ENCODE measurements at places on chromosomes 1 and 21. TPM values are rescaled to one million over a fixed set of nuclear protein-coding genes. Genes with fewer than 3 reads are reported as not detected.

Gene SYT14
- not detected for total RNA-seq

DNA sequence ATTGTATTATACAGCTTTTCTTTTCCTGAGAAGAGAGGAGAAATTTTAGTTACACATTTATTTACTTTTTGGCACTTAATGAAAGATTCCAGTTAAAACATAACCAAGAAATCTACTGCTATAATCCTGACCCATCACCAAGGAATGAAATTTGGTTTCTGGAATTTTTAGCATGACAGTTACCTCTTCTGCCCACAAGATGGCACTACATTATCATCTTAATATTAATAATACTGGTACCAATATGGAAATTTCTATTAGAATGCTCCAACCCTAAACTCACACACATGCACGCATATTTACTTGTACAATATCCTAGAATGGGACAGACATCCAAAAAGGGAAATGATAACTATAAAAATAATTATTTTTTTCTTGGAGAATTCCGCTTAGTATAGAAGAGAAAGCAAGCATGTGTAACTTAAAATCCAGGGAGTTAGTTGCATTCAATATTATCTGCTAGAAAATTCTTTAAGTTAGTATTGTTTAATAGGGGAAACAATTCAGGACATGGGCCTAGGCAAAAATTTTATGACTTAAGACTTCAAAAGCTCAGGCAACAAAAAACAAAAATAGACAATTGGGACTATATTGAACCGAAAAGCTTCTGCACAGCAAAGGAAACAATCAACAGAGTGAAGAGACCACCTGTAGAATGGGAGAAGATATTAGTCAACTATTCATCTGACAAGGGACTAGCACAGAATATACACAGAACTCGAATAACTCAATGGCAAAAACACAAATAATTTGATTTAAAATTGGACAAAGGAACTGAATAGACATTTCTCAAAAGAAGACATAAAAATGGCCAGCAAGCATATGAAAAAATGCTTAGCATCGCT lies 37.4 kb downstream of the MAP3K21 start:
- DNase-seq: no peak
- H3K27me3 ChIP-seq: no peaks in the 10 kb centered on the region
- no peak overlapping the region for H3K4me3 ChIP-seq

DNA sequence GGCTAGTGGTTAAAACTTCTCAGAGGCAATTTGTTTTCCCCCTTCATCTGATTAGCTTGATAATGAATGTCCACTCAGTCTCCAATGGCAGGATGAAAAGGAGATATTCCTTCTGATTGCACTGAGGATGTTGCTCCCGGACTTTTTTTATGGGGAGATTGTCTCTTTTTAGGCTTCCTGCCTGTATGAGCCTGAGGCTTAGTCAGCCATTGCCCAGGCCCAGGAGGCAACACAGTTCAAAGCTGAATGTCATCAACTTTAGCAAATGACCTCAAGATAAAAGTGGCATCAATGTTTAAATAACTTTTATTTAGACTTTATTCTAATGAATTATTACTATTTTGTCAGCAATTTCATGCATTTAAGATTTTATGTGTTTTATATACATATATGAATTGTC lies 162.9 kb upstream of the PTBP2 start:
- H3K4me1 ChIP-seq: no peaks in the 10 kb centered on the region
- no peak overlapping the region for H3K27ac ChIP-seq
- no peak overlapping the region for H3K4me3 ChIP-seq

GRCh38 chr21:29496337-29496736 lies 197.6 kb downstream of the BACH1 start:
- DNase-seq: no peak
- H3K4me1 ChIP-seq: no peaks in the 10 kb centered on the region
- no peak overlapping the region for H3K4me3 ChIP-seq
- no peak overlapping the region for H3K27ac ChIP-seq
- no peaks in the 10 kb centered on the region for H3K36me3 ChIP-seq
- H3K27me3 ChIP-seq: no peaks in the 10 kb centered on the region

DNA sequence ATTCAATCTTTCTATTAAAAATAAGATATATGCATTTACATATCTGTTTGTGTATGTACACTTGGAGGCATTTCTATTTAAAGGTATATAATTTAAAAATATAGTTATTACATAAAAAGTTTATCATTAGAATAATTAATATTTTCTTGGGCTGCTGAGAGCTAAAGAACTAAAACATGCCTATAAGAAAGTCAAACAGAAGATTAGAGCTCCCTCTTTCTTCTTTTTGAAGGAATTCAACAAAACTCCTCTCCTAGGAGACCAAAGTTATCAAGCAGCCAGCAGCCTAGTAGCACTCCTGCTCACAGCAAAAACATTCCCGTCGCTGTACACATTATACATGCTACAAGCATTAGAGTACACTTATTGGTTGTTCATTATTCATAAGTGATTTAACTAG lies 216.4 kb downstream of the VAV3 start:
- DNase-seq: no peak
- H3K27ac ChIP-seq: no peak overlapping the region
- no peak overlapping the region for H3K4me3 ChIP-seq
- peaks cover 4% of the 10 kb centered on the region for H3K36me3 ChIP-seq

DNA sequence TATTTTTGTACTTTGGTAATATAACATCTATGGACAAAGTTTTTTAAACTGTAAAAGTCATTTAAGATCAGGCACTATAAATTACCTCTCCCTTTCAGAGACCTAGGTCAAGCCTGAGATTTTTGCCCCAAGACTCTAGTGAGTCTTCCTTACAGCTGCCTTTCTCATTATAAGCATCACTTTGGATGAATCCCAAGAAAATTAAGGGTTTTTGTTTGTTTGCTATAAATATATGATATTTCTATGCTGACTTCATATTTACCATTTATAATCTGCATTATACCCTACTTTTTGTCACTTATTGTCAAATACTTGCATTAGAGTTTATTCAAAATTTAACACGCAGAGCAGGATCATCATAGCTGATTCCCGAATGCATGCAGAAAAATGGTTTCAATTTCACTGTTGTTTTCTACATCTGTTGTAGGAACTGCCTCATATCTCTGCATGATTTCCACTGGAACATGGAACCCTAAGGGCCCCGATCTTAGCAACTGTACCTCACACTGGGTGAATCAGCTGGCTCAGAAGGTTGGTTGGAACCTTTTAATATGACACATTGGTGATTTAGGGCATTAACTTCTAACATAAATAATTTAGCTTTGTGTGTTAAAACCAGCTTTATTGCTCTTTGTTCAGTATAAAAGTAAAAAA lies 150.0 kb downstream of the ADGRL2 start:
- no peaks in the 10 kb centered on the region for H3K27me3 ChIP-seq
- no peaks in the 10 kb centered on the region for H3K4me1 ChIP-seq
- no peaks in the 10 kb centered on the region for H3K36me3 ChIP-seq
- no peak overlapping the region for H3K27ac ChIP-seq
- H3K4me3 ChIP-seq: no peak overlapping the region
- DNase-seq: no peak

- H3K27me3 ChIP-seq: no peaks in the 10 kb centered on the region
- H3K4me3 ChIP-seq: no peak overlapping the region
- no peak for DNase-seq
- H3K27ac ChIP-seq: no peak overlapping the region
Measured at GRCh38 chr1:64581843-64582185, 111.9 kb downstream of the CACHD1 start.

Gene LRRC38
- total RNA-seq: not detected

Gene NID1
- 0.50 TPM for total RNA-seq

Gene SPRR1B
- total RNA-seq: not detected

Gene S100B
- total RNA-seq: 10.4 TPM

DNA sequence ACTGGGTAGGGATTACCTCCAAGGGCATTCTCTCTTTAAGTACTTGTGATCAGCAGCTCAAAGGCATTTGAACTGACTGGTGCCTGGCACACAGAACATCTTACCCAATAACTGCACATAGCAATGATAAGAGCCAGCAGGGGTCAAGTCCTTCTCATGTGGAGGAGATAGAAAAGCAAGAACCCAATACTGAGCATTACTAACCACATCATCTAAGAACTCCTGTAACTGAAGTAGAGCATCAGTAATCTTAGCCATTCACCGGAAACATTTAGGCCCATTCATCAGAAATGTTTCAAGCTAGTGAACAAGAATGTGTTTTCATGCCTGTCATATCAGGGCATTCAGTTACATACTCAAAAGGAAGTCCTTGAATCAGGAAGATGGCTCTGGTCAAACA lies 33.6 kb upstream of the THEM4 start:
- H3K4me3 ChIP-seq: no peak overlapping the region
- no peak for DNase-seq
- peaks cover 5% of the 10 kb centered on the region for H3K4me1 ChIP-seq
- H3K36me3 ChIP-seq: no peaks in the 10 kb centered on the region
- H3K27me3 ChIP-seq: no peaks in the 10 kb centered on the region
- H3K27ac ChIP-seq: no peak overlapping the region

DNA sequence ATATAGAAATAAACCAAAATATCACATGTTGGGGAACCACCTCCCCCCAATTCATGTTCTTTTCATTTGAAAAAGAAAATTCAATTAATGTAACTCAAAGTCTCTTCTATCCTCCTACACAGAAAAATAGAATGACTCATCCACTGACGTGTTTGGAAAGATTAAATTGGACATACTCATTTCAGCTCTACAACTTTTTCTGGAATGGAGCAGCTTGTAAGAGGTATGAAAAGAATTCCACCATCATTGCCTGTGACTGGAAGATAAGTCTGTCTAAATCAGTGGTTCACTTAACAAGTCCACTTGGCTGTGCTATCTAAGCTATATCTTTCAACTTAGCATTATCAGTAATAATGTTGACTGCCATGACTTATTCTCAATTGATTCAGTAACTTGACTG lies 702.3 kb downstream of the BRINP3 start:
- no peaks in the 10 kb centered on the region for H3K36me3 ChIP-seq
- H3K4me3 ChIP-seq: no peak overlapping the region
- no peak overlapping the region for H3K27ac ChIP-seq
- H3K4me1 ChIP-seq: no peaks in the 10 kb centered on the region

GRCh38 chr1:8142955-8143629 lies 117.0 kb upstream of the ERRFI1 start:
- H3K27me3 ChIP-seq: peaks cover 20% of the 10 kb centered on the region
- peaks cover 15% of the 10 kb centered on the region for H3K4me1 ChIP-seq
- H3K36me3 ChIP-seq: no peaks in the 10 kb centered on the region
- no peak overlapping the region for H3K27ac ChIP-seq
- no peak overlapping the region for H3K4me3 ChIP-seq

- no peak overlapping the region for H3K4me3 ChIP-seq
- DNase-seq: no peak
- H3K4me1 ChIP-seq: no peaks in the 10 kb centered on the region
- no peak overlapping the region for H3K27ac ChIP-seq
- no peaks in the 10 kb centered on the region for H3K27me3 ChIP-seq
Measured at GRCh38 chr1:91944087-91944486, 5.1 kb upstream of the BRDT start.

GRCh38 chr1:106814418-106814817 lies 242.1 kb upstream of the PRMT6 start:
- no peaks in the 10 kb centered on the region for H3K36me3 ChIP-seq
- DNase-seq: no peak
- H3K4me1 ChIP-seq: no peaks in the 10 kb centered on the region

Gene MAP1LC3C
- total RNA-seq: not detected

Gene LCE1A
- total RNA-seq: not detected

Gene EDARADD
- 4.2 TPM for total RNA-seq

Gene KLF17
- not detected for total RNA-seq

DNA sequence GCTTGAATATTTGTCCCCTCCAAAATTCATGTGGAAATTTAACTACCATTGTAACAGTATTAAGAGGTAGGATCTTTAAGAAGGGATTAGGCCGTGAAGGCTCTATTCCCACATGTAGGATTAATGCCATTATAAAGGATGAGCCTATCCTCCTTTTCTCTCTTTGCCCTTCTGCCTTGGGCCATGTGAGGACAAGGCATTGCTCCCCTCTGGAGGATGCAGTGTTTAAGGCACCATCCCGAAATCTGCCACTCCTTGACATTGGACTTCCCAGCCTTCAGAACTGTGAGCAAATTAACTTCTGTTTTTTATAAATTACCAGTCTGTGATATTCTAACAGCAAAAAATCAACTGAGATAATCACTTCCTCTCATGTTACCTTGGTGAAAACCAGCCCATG lies 124.4 kb downstream of the TOMM20 start:
- DNase-seq: no peak
- no peaks in the 10 kb centered on the region for H3K27me3 ChIP-seq
- H3K27ac ChIP-seq: no peak overlapping the region
- H3K4me1 ChIP-seq: no peaks in the 10 kb centered on the region
- H3K4me3 ChIP-seq: no peak overlapping the region

GRCh38 chr1:227396539-227397353 lies 78.5 kb upstream of the CDC42BPA start:
- no peak for DNase-seq
- peaks cover 13% of the 10 kb centered on the region for H3K27me3 ChIP-seq
- H3K4me1 ChIP-seq: peaks cover 8% of the 10 kb centered on the region
- no peak overlapping the region for H3K27ac ChIP-seq
- no peaks in the 10 kb centered on the region for H3K36me3 ChIP-seq

DNA sequence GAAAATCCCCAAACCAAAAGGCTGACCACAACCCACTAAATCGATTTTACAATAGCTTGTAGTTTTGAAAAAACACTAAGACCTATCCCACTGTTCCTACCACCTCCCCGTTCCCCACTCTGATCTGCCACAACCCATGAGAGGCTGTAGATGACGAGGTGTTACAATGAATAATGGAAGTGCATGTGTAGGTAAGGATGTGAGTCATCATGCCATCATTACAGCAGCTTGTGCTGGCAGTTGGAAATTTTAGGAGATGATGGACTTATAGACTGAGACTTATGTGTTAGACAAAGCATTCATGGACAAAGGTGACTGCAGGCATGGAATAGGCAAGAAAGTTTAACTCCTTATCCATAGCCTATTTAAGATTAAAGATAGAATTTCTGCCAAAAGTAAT lies 184.7 kb upstream of the CACYBP start:
- H3K27ac ChIP-seq: no peak overlapping the region
- DNase-seq: no peak
- no peaks in the 10 kb centered on the region for H3K4me1 ChIP-seq

GRCh38 chr1:70025846-70026245 lies 179.5 kb downstream of the LRRC40 start:
- no peak for DNase-seq
- no peaks in the 10 kb centered on the region for H3K4me1 ChIP-seq

- no peaks in the 10 kb centered on the region for H3K4me1 ChIP-seq
- no peak within 1 kb of the TSS for H3K4me3 ChIP-seq
- no peaks in the 10 kb centered on the region for H3K36me3 ChIP-seq
- peaks cover 68% of the 10 kb centered on the region for H3K27me3 ChIP-seq
- no peak for DNase-seq
Measured at GRCh38 chr1:205042911-205043806, at the start of gene CNTN2. Gene CNTN2, plus strand, starts transcription at chr1:205043212. Its CDS starts 9,974 bp downstream, at chr1:205053186.

GRCh38 chr1:30908316-30908695 lies 252 bp downstream of the SDC3 start:
- DNase-seq: no peak
- H3K4me3 ChIP-seq: no peak overlapping the region
- H3K36me3 ChIP-seq: no peaks in the 10 kb centered on the region
- no peaks in the 10 kb centered on the region for H3K4me1 ChIP-seq
- H3K27me3 ChIP-seq: peaks cover 69% of the 10 kb centered on the region
- no peak overlapping the region for H3K27ac ChIP-seq

Gene NVL
- total RNA-seq: 41.4 TPM

- no peaks in the 10 kb centered on the region for H3K4me1 ChIP-seq
- H3K4me3 ChIP-seq: no peak overlapping the region
- no peaks in the 10 kb centered on the region for H3K27me3 ChIP-seq
- no peaks in the 10 kb centered on the region for H3K36me3 ChIP-seq
Measured at GRCh38 chr1:68516066-68516465, 19.2 kb upstream of the DEPDC1 start.

Measured in T-cell (primary cell).